ENCODE measurements at places on chromosomes 11 and 22.

GRCh38 chr22:47206164-47206563, 443.7 kb downstream of the TBC1D22A start:
- no peak for DNase-seq

DNA sequence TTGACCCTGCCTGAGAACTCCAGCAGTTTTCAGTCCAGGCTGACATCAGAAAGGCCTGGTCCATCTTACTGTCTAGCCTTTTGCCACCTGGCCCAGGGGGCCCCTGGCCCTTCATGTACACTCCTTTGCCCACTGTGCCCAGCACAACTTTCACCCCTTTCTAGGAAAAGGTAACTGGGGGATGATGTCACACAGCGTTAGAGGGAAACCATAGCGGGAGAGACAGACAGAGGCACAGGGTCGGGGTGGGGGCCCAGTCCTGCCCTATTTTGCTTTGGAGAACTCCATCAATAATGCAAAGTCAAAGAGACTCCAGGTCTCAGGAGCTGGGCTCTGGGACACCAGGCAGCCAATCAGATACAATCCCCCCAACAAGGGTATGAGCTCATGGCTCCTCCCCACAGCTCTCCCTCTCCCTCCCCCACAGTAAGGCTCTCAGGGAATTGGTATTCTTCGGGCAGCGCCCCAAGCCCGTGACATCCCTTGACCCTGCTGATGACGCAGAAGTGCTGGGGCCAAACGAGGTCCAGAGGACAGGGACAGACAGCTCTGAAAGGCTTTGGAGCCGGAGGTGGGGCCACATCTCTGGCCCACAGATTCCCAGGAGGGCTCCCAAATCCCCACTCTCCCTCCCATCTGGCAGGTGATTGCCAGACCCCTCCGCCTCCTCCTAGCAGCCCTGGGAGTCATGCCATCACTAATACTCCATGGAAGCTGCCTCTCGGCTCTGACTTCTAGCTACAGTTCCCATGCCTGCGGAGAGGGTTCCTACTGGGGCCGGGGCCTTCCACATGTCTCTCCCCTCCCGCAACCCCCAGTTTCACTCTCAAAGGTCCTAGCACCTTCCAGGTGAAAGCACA, 5.9 kb downstream of the USP2 start:
- DNase-seq, result no peak

DNA sequence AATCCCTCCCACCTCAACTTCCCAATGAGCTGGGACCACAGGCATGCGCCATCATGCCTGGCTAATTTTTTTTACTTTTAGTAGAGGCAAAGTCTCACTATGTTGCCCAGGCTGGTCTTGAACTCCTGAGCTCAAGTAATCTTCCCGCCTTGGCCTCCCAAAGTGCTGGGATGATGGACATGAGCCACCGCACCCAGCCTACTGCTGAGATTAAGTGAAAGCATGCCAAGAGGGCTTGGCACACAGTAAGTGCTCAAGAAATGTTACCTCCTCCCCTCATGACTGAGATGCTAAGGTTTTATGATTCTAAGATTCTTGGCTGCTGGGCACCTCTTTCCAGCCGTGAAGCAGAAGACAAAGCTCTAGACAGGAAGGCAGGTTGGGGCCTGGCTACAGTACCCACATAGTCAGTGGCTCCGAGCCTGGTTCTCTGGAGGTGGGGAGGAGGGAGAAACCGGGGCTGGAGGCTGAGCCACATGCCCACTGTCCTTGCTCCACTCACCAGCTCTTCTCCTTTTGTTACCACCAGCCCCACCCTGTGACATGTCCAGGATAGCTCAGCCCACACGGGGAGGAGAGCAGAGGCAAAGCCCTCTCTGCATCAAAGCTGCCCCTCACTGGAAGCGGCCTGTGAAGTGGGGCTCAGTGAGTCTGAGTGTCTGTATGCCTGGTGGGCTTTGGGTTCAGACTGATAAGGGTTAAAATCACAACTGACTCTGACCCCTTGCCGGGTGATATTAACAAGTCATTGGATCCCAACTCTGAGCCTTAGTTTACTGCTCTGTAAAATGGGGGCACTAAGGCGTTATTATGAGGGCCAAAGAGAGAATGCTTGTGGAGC, 12.9 kb downstream of the ARHGEF17 start:
- DNase-seq, result no peak

DNA sequence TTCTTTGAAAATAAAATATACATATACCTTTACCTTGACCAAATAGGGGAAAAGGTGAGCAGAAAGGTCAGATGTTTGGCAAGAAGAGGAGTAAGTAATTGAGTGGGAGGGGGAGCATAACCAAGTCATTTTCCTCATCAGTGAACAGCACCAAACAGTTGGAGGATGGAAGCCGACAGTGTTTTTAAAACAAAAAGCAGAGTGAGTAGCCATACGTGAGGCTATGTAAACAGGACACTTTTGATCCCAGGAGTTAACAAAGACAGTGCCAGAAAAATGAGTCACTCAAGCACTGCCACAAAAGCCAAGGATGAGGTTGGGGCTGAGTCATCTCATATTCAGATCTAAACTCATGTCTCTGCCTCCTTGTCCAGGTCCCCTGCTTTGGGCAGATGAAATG, 734.7 kb downstream of the KCNA4 start:
- DNase-seq, result no peak

- DNase-seq, result no peak
Observed at GRCh38 chr11:110096496-110096895, 3.3 kb downstream of the ZC3H12C start.

DNA sequence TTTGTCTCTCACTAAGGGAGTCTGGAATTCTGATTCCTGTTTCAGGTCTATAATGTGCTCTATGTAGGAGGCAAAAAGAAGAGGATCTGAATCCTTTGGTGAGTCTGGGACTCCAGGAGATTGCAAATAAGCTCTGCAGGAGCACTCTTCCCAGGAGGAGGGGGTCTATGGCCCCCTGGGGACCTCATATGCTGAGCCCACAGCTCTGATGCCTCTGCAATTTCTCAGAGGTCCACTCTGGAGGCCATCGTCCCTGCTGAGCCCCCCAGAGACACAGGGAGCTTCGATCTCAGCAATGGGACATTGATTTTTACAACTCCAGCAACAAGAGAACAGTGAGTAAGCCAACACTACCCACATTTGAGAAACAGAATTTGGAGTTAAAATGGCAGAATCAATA, 20.2 kb upstream of the NRGN start:
- DNase-seq, result no peak

DNA sequence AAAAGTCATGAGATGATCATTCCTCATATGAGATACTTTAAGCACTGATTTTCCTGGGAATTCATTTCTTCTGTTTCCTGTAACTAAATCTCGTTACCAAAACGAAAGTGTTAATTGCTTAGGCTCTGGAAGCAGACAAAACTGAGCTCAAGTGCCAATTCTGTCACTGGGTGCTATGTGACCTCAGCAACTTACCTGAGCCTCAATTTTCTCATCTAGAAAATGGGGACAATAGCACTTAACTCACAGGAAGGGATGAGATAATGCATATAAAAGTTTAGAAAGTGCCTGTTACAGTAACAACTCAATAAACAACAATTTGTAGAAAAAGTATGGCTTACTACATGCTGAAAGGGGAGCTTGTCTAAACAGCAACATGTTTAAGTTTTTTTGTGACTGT, 170.2 kb upstream of the MTMR2 start:
- DNase-seq, result no peak

- DNase-seq, result no peak
Observed at GRCh38 chr11:68351450-68352275, 39.3 kb downstream of the LRP5 start.

- DNase-seq, result no peak
Observed at GRCh38 chr11:66727282-66728037, 1.6 kb downstream of the SPTBN2 start.

DNA sequence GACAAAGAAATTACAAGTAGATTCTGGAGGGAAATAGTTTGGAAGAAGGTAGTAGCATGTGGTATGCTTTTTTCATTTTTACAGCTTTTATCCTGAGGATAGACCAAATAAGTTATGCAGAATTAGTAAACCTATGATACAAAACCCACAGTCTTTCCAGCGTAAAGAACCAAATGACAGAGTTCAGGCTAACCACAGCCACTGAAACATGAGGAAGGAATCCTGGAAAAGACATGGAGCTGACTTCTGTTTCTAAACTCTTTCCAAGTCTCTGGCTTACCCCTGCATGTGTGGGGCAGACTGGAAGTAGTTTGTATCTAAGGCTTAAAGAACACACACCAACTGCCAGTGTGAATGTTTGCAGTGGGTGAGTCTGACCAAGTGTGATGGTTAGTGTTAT, 258.4 kb upstream of the TENM4 start:
- DNase-seq, result no peak

DNA sequence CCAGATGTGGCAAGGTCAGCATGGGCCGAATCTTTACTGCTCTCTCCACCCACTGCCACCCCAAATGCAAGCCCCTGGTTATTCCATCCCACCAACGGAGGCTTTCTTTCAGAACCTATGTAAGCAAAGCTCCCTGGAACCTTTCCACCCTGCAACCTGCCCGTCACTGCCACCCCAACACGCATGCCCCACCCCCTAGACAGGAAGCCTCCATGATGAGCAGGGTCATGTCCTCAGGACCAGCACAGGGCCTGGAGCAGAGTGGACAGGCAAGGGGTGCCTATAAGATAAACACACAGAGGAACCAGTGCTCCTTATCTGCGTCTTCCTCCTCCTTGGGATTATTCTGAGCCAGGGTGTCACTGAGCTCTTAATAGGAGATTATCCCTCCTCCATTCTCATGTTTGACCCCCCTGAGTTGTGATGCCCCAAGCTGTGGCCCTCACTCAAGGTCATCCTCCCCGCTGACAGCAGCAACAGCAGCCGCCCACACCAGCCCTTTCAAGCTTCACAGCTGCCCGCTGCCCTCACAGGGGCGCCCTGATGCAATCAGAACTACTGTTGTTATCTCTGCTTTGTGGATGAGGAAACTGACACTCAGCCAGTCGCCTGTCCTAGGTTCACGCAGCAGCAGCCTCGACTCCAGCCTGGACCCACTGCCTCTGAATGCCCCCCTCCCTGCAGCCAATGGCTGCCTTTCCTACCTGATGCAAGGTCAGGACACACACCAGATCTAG, 647.3 kb downstream of the TBC1D22A start:
- DNase-seq, result no peak

DNA sequence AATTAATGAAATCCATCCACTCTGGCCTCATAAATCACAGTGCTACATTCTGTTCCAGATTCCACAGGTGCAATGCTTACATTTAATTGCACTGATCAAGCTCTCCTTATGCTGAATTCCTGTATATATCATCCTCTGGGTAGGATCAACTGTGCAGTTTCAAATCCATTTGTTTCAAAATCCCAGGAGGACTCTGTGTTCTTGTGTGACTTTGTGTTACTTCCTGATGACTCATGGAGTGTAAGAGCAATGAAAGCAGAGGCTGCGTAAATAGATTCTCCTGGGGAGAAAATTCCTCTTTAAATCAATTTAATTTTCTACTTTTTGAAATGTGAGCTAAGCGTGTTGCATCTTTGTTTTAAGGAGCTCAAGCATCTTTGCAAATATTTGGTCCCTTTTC, 752.7 kb downstream of the METTL15 start:
- DNase-seq, result no peak

GRCh38 chr11:16902781-16903378, 111.3 kb downstream of the PLEKHA7 start:
- no peak for DNase-seq

All from NCI-H2029 treated with DMSO at 0.1 percent for 48 hours (cell line).